ENCODE measurements at places on chromosomes 2 and 18.

GRCh38 chr2:175063741-175064140 is 58.6 kb upstream of the CHN1 start:
- no peak for DNase-seq

- DNase-seq = no peak
These were observed 22.8 kb upstream of the DAW1 start for GRCh38 chr2:227848586-227848985.

- no peak for DNase-seq
These were observed 47.2 kb downstream of the METTL8 start for GRCh38 chr2:171386627-171387026.

GRCh38 chr2:160264308-160264707 is 64.2 kb upstream of the ITGB6 start:
- no peak for DNase-seq

GRCh38 chr2:29810956-29811355 is 110.4 kb downstream of the ALK start:
- DNase-seq = no peak

GRCh38 chr18:44901283-44901682 is 220.6 kb downstream of the SETBP1 start:
- DNase-seq = no peak

DNA sequence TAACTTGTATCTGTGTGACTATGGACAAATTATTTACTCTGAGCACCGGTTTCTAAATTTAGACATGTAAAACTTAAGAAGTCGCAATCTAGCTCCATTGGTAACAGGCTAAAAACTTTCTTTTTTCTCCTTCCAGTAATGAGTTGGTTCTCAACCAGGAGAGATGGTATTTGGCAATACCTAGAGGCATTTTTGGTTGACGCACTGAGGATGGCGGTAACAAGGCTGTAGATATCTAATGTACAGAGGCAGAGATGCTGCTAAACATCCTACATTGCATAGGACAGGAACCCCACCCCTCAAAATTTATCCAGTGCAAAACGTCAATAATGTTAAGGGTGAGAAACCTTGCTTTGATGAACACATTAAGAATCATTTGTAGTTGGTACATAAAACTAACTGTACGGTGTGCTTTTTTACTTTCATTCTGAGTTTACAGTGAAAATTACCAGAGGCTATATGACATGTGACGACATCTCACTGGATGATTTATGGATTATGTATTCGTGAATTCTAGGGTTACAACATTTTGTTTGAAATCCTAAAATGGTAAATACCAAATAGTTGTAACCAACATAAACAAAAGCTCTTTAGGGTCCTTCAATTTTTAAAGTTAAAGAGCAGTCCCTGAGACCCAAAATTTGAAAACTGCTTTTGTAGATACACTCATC is 91.3 kb downstream of the TLK1 start:
- DNase-seq = no peak

GRCh38 chr2:39682066-39682692 is 16.5 kb downstream of the TMEM178A start:
- DNase-seq = no peak

- no peak for DNase-seq
These were observed 77.0 kb upstream of the GALNT3 start for GRCh38 chr2:165871025-165871424.

GRCh38 chr2:40348665-40349064 is 103.2 kb downstream of the SLC8A1 start:
- DNase-seq = no peak

DNA sequence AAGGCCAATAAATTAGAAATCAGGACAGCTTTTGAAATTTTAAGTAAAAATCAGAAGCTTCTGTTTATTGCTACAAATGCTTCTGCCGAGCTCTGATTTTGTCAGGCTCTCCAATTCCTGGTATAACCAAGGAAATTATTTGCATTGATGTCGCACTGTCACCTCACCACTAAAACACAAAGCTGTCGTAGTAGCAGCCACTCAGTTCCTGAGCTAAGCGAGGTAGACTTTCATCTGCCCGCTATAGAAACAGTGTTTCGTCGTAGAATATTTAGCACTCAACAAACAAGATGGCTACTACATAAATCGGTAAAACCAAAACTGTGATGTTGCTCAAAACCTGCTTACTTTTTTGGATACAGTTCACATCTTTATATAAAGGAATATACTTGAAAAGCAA is 141.3 kb upstream of the FOSL2 start:
- no peak for DNase-seq

DNA sequence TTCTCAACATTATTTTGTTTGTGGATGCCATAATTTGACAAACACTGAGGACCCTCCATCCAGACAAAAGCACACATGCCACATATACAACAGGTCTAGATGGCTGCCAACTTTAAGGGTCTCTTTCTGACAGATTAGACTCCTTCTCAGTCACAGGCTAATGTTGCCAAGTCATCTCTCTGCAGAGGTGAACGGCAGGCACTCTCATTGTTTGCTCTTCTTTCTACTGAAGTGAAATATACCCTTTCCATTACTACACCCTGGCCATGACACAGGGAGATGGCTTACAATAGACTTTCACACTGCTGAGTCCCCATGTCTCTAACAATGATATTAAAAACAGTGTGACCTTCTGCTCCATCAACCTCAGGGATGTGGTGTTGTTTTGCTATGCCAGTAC is 47.5 kb upstream of the ZNF397 start:
- no peak for DNase-seq

DNA sequence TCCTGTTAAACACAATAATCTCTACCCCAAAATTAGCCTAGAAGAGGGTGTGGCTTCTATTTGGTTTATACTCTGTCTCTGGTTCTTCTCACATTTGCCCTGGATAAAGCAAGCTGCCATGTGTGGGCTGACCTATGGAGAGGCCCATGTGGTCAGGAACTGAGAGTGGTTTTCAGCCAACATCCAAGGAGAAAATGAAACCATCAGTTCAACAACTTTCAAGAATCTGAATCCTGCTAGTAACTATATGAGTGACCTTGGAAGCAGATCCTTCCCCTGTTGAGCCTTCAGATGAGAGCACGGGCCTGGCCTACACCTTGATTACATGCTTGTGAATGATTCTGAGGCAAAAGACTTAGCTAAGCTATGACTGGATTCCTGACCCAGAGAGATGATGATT is 11.5 kb upstream of the TRIB2 start:
- no peak for DNase-seq

GRCh38 chr2:241038374-241039180 is 40.2 kb downstream of the SNED1 start:
- no peak for DNase-seq

Measured in retina (tissue), 1 donor.